ENCODE measurements at places on chromosomes 5 and 9.

DNA sequence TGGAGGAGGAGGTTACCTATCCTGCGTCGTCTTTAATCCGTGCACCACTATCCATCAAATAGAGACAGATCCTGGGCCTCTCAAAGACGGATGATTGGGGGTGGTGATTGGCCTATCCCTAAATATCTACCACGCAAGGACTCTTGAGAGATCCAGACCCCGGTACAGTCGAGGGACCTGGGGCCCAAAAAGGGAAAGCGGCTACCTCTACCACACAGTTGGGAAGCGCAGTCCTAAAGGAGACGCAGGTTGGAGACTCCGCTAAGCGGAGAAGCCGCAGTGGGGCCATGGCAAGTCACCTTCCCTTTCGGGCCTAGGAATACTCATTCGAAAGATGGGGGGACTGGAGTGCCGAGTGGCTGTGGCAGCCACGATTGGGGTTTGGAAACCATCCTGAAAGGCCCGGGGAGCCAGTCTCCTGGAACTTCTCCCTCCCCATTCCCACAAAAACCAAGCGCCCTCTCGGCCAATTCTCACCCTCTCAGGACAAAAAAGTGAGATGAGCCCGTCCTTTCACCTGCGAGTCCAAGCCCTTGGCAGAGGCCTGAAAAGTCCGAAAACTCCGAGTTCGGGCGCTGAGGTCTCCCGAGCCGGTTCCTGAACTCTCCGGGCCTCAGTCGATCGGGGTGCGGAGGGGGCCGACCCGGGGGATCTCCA, 499 bp upstream of the FOXE1 start:
- DNase-seq: no peak

DNA sequence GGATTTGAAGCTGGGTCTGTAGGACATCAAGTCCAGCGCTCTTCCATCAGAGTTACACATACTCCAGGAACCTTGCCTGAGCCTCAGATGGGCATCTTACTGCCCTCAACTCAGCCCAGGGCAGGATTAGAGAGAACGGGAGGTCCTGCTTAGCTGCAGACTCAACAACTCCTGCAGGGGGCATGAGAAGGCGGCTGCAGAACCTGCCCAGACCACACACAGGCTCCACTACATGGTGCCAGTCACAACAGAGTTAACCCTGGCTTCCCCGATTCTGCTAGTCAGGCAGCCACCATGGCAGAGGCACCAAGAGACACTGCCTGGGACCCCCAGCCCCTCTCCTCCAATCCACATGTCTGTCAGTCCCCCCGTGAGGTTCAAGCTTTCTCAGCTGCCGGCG, 23.9 kb upstream of the CPLX2 start:
- DNase-seq: no peak

DNA sequence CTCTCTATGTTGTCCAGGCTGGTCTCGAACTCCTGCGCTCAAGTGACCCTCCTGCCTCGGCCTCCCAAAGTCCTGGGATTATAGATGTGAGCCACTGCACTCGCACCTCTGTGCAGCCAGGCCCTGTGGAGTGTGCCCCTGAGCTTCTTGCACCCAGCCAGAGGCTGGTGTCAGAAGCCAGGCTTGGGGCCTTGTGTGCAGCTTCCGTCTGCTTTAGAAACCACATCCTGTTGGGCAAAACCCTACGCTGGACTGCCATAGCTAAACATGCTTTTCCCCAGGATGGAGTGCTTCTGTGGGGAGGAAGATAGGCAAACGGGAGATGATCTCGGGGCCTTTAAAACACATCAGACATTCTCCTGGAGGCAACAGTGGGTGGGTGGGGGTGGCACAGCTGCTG, 40.1 kb downstream of the PRRT1B start:
- DNase-seq: no peak

DNA sequence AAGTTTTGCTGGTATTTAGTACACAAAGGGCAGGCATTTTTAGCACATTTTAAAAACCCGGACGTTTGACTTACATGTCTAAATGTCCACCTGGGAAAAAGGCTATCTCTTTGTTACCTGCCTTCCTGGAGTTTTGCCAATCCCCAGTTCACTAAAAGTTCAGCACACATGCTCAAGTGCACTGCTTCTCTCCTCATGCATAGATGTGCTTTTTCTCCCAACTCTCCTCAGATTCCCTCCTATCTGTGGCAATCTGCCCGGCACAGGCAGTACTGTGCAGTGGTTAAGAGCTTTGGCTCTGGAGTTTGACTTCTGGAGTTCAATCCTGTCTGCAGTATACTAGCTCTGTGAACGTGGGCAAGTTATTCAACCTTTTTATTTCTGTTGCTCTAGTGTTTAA, 8.3 kb upstream of the CCNO start:
- no peak for DNase-seq

DNA sequence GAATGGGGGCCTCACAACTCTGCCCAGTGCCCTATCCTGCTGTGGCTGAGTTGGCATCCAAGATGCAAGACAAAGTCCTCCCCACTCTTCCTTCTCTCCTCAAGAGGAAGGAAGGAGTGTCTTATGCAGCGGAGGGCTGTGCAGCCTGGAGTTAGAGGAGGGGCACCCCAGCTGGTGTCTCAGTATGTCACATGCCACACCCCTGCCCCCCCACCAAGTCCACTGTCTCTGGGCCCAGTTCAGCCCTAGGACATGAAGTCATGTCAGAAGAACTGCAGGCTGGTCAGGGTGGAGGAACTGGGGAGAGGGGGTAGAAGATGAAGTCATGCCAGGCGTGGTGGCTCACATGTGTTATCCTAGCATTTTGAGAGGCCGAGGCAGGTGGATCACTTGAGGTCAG, 28.0 kb upstream of the SLC28A3 start:
- no peak for DNase-seq

DNA sequence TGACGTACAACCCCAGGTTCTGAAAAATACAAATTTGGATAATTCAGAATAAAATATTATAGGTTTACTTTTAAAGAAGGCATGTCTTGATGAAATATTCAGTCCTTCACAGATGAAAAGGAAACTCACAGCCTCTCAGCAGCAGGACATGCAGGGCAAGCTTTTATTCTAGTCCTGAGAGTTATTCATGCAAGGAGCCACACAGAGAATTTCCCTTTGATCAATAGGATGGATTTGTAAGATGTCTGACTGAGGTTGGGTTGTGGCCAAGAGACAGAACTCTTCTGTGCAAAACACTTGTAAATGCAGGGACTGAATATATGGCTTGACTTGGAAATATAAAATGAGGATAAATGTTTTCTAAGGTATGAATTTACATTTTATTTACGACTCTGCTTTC, 48.8 kb upstream of the TBCA start:
- DNase-seq: no peak

DNA sequence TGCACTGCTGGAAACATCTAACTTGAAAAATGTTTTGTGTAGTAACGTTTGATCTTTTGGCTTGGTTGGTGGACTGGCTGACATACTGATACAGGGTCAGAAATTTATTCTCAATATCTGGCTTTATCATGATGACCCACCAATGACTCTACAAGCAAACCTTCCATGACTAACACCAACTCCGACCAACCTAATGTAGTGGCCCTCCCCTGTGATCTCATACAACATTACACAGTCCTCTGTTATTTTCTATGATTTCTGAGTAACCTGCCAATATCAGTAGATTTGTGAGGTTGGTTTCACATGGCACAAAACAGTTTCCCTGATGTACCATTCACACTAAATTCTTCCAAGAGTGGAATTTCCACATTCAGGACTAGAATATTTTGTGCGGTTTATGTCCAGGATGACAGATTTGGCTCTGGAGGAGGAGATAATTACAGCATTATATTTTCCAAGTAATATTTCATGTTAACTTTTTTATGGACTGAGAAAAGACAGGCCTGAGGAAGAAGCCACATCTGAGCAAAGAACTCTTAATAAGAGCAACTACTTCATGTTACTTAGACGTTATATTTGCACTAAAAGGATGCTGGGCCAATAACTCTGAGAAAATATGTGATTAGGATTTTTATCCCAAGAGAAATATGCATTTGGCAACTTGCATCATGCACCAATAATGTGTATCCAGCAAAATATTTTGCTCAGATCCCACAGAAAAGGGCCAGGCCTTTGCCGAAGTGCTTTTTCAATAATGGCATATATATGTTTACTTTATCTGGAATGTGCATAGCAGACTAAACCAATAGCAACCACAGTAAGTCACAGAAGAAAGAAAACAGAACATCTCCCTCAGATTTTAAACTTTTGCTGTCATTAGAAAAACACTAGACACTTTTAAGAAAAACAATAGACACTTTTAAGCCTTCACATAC, 273.4 kb downstream of the KCNN2 start:
- DNase-seq: no peak

DNA sequence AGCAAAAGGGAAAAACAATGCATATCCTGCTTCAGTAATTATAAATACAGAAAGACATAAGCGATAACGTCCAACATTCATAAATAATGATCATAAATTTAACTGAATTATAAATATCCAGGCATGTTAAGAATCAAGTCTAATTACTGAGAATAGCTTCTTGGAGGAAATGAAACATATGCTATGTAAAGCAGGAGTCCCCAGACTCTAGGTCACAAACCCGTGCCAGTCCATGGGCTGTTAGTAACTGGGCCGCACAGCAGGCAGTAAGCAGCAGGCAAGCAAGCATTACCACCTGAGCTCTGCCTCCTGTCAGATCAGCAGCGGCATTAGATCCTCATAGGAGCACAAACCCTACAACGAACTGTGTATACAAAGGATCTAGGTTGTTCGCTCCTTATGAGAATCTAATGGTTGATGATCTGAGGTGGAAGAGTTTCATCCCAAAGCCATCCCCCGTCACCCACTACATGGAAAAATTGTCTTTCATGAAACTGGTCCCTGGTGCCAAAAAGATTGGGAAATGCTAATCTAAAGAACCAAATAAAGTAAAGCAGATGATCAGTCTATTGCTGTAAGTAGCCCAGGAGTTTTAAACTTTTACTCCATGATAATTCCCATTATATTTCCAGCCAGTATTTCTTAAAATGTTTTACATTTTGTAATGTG, 50.4 kb downstream of the CERT1 start:
- DNase-seq: no peak

DNA sequence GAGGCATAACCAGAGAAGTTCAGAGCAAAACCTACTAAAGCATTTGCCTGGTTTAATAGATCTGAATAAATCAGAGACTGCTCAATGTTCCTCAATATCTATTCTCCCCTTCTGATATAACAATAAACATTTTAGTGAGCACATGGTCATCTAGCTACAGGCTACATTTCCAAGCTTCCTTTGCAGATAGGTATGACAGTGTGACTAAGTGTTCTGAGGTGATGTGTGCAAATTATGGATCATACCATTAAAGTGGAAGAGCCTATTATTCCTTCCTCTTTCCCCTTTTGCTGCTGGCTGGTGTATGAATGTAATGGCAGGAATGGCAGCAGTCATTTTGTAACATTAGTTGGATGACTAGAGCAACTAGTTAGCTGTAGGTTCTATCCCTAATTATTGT, 285.8 kb upstream of the RASA1 start:
- no peak for DNase-seq

Data from activated naive CD4-positive, alpha-beta T cell treated with anti-CD3 and anti-CD28 coated beads, Interleukin-2, amount 50 U/mL, for 72 hours (primary cell).